ENCODE measurements at places on chromosomes 11 and 22. TPM values are rescaled to one million over a fixed set of nuclear protein-coding genes. Genes with fewer than 3 reads are reported as not detected.

CASP1 gene
- 11.3 TPM for total RNA-seq

OR2AG1 gene
- total RNA-seq, result not detected

- H3K4me1 ChIP-seq, result peaks cover 11% of the 10 kb centered on the region
- no peak for DNase-seq
- no peak overlapping the region for H3K4me3 ChIP-seq
- no peaks in the 10 kb centered on the region for H3K27me3 ChIP-seq
- H3K27ac ChIP-seq, result no peak overlapping the region
- no peaks in the 10 kb centered on the region for H3K36me3 ChIP-seq
These were observed 45.7 kb downstream of the TXN2 start for GRCh38 chr22:36435516-36436415.

GRCh38 chr22:30325065-30325720, 1.5 kb downstream of the TBC1D10A start:
- no peak overlapping the region for H3K27ac ChIP-seq
- H3K36me3 ChIP-seq, result peaks cover 5% of the 10 kb centered on the region
- DNase-seq, result no peak
- H3K4me1 ChIP-seq, result peaks cover 32% of the 10 kb centered on the region
- no peaks in the 10 kb centered on the region for H3K27me3 ChIP-seq

GRCh38 chr11:66477263-66478201, 2.7 kb upstream of the DPP3 start:
- H3K4me3 ChIP-seq, result no peak overlapping the region
- H3K36me3 ChIP-seq, result peaks cover 54% of the 10 kb centered on the region
- DNase-seq, result no peak
- no peak overlapping the region for H3K27ac ChIP-seq

- no peaks in the 10 kb centered on the region for H3K27me3 ChIP-seq
- H3K4me1 ChIP-seq, result peaks cover 19% of the 10 kb centered on the region
- no peaks in the 10 kb centered on the region for H3K36me3 ChIP-seq
- no peak for DNase-seq
These were observed 3.8 kb upstream of the WEE1 start for GRCh38 chr11:9569588-9570164.

- peaks cover 8% of the 10 kb centered on the region for H3K36me3 ChIP-seq
- H3K27ac ChIP-seq, result no peak overlapping the region
- H3K4me3 ChIP-seq, result no peak overlapping the region
- peaks cover 46% of the 10 kb centered on the region for H3K4me1 ChIP-seq
- no peaks in the 10 kb centered on the region for H3K27me3 ChIP-seq
These were observed 1.9 kb downstream of the POLD4 start for GRCh38 chr11:67351275-67352005.

Data from spinal cord (tissue), 10 donors.